ENCODE measurements at places on chromosomes 7 and 10. TPM values are rescaled to one million over a fixed set of nuclear protein-coding genes. Genes with fewer than 3 reads are reported as not detected.

SPDYE1 gene
- total RNA-seq: not detected

VPS41 gene
- 24.0 TPM for total RNA-seq

GNG11 gene
- total RNA-seq: 37.4 TPM

PRF1 gene
- total RNA-seq: not detected

GPER1 gene
- total RNA-seq: 1.0 TPM

RNF32 gene
- total RNA-seq: 1.9 TPM

KCNMA1 gene
- total RNA-seq: 68.8 TPM

FOXL3 gene
- not detected for total RNA-seq

PDSS1 gene
- 14.8 TPM for total RNA-seq

SHH gene
- 0.39 TPM for total RNA-seq

VOPP1 gene
- 82.9 TPM for total RNA-seq

MLLT10 gene
- total RNA-seq: 31.7 TPM

COBL gene
- total RNA-seq: 4.1 TPM

MCM10 gene
- total RNA-seq: 21.2 TPM

TBATA gene
- total RNA-seq: not detected

PTPRZ1 gene
- total RNA-seq: not detected

HYCC1 gene
- total RNA-seq: 19.8 TPM

NXPH1 gene
- not detected for total RNA-seq

ACHE gene
- total RNA-seq: 2.1 TPM

EMX2 gene
- total RNA-seq: not detected
